ENCODE measurements at places on chromosomes 1 and 21.
A peak's percentile ranks its signal among the peaks of the same experiment; 100 is the strongest.

GRCh38 chr1:199907361-199907760, 120.1 kb upstream of the NR5A2 start:
- no peak for DNase-seq

DNA sequence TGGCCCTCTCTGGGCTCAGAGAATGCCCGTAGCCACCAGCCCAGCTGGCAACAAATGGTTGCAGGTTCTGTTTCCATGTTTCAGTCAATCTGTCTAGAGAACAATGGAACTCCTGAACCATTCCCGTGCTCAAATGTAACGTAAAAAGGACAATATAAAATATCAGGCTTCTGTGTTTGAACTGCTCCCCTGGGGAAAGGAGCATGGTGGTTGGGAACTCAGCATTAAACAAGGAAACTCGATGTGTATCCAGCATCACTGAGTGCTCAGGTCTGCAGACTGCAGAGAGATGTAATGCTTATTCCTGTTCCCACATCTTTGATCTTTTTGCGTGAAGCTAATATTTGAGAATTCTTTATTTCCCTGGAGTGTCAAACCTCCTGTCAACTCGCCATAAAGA, 326.5 kb downstream of the KIF26B start:
- no peak for DNase-seq

DNA sequence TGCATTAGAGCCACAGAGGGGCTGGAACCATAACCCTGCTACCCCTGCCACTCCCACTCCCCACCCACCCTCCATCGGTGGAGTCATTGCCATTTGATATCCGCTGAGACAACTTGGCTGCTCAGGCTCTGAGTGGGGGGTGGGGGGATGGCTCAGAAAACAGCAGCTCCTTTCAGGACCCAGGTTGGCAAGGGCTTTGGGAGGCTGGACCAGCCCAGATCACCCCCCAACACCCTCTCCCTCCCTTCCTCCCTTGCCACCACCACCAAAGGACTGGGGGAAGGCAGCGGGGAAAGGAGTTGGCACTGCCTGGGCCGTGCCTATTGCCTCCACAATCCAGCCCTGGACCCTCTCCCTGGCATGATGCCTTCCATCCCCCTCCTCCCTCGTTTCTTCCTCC, 1.7 kb downstream of the KCNJ10 start:
- no peak for DNase-seq

GRCh38 chr1:161071886-161072371, 2.2 kb upstream of the ARHGAP30 start:
- DNase-seq = peak; percentile 43

- DNase-seq = no peak
These were observed 114.3 kb upstream of the GPR52 start for GRCh38 chr1:174333437-174333836.

DNA sequence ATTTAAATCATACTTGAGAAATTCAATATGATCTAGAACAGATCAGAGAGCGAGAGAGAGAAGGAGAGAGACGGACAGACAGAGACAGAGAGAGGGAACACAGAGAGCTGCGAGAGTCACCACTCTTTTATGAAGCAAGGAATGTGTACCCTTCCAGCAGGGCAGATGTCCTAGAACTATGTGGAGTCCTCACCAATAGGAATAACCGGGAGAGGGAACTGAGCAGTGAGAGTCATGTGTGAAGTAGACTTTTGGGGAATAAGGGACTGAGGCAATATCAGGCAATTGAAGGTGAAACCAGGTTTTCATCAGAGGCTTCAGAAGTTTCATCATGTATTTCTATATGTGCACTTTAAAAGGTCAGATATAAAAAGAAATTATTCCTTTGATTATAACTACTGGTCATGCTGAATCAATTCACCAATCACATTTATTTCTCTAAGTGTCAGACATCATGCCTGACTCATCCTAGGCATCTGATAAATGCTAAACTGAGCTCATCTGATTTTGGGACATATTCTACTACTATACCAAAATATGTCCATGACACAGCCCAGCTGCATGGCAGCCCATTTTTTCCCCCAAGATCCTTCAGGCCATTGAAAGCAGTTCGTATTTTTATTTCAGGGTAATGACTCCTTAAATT, 22.4 kb downstream of the VTCN1 start:
- DNase-seq = no peak

DNA sequence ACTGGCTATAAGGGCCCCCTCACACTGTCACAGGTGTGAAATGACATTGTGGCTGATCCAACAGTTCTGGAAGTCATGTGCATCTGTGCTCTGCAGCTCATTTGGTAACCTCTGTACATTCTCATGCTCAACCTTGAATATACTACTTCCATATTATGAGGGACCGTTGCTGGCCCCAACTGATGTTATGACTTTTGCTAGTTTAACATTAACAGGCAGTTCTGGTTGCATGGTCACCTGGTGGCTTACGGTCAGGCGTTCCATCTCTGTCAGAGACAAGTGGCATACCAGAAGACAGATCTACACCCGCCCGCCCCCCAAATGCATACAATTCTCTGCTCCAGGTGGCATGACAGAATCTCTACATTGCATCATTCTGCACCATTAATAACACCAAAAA, 6.0 kb upstream of the DIP2A start:
- no peak for DNase-seq

GRCh38 chr1:202858331-202858730, 30.6 kb downstream of the RABIF start:
- no peak for DNase-seq

DNA sequence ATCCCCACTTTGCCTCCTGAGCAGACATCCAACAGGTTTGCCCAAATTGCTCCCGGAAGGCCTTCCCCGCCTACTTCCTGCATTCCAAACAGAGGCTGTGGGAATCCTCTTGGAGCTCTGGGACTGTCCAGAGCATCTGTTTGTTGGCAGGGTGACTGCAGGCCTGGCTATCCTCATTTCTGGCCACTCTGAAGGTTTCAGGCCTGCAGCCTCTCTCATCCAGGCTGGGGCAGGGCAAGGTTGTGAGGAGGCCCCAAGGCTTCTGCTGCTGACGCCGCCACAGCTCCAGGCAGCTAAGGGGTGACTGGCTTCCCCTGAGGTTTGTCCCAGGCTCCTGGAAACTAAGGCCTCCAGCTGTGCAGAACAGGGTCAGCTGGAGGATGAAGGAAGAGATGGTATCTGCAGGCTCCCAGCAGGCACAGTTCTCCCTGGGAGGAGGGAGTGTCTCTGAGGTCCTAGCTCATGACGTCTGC, 11.3 kb downstream of the CDK18 start:
- no peak for DNase-seq

GRCh38 chr1:115327270-115327669, 10.8 kb downstream of the NGF start:
- DNase-seq = no peak

GRCh38 chr1:234743791-234744611, 134.0 kb upstream of the IRF2BP2 start:
- no peak for DNase-seq

DNA sequence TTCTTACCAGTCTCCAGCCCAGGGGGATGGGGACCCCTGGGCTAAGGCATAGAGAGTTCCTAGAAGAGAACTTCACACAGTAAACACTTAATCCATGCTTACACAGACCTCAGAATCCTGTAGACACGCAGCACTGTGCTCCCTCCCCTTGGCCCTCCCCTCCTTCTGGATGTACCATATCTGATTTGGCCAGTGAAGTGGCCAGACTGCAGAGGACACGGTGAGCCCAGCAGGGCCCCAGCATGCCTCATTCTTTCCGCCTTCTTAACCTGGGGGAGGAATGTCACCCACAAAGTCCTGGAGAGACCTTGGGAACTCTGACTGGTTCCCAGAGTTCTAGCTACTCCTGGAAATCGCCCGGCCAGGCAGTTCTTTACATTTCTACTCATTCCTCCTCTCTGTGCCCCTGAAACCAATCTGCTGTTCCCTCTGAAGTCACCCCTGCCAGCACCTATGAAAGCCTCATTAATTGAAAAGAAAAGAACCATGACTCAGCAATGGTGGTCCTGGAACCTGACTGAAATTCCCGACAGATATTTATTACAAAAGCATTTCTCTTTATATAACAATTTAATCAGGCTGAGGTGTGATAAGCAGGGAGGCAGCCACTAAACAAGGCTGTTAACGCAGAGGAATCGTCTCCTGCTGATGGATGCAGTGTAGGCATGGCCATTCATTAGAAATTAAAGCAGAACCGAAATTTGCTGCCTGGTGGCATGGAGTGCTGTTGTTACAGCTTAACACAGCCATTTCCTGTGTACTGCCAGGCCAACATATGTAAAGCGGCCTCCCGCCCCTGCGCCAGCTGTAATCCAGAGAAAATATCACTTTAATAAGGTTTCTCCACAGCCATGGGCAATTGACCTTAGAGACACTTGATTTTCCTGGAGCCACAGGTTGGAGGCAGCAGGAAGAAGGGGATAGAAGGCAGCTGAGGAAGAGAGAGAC, 74.6 kb upstream of the KCND3 start:
- DNase-seq = no peak

DNA sequence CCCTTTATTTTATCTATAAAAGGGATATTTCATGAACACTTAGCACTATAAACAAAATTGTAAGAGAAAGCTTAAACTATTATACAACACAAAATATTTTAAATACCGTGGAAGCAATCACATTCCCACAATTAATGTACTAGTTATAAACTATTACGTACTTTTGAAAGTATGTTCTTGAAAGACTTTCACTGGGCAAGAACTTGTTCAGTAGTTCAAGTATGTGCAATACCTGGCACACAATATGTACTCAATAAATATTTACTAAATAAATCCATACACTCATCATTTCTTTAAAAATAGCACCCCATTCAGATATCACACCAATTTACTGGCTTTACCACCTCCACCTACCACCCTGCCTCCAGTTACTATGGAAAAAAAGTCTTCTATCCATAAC, 12.6 kb upstream of the FMO2 start:
- no peak for DNase-seq

GRCh38 chr1:202616355-202616915, 93.8 kb downstream of the SYT2 start:
- no peak for DNase-seq

GRCh38 chr21:37667380-37667779, 248.9 kb downstream of the KCNJ6 start:
- no peak for DNase-seq

- DNase-seq = no peak
These were observed 26.8 kb upstream of the CADM3 start for GRCh38 chr1:159144571-159144970.

DNA sequence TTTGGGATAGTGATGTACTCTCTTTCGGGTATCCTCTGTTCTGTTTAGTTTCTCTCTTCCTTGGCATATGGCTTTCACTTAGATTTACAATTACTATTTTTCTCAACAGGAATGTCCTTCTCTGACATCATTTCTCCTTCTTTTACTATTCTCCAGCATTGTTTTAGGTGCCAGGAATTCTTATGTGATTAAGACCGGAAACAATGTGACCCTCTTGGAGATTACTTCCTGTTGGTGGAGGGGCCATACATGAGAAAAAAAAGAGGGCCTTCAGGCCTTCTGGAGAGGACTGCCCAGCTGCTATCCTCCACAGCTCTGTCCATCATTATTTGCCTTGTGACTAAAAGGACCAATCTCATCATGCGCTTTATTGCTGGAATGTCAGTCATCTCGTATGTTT, 50.4 kb upstream of the ADAMTS5 start:
- DNase-seq = no peak

DNA sequence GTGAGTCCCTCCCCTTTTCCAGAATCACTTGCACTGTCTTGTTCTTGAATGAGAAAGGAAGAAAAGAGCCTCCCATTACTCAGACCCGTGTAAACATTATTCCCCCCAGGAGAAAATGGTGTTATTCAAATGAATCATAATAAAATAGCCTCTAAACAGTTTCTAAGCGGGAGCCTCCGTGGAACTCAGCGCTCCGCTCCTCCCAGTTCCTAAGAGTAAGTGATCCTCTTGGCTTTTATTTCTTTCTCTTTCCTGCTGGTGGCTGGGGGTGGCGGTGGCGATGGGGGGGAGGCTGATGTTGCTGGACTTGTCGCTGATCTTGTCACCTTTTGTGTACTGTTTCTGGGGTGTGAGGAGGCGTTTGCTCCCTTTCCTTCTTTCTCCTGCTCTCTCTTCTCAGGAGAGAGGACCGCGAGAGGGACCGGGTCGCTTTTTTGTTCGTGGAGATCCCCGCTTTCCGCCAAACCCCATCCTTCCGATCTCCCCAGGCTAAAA, 781 bp downstream of the PROX1 start:
- DNase-seq = no peak

DNA sequence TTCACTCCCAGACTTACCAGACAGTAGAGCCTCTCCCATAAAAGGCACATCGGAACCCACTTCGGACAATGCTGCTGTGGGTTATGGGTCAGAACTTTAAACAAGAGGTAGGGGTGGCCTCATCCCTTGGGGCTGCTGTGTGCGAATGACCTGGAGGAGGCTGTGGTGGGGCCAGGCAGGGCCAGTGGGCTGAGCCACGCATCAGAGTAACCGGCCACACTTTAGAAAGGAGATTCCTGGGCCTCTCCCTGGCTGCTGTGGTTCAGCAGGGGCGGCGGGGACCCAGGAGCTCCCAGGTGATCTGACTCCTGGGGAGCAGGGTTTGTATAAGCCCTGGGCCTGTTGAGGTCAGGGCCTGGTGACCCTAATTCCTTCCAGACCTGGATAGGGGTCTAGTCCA, 110.2 kb upstream of the C1orf174 start:
- no peak for DNase-seq

GRCh38 chr1:116760996-116761665, 6.9 kb downstream of the CD2 start:
- DNase-seq = no peak

- no peak for DNase-seq
These were observed 1.4 kb downstream of the ZBTB8A start for GRCh38 chr1:32540605-32541004.

DNA sequence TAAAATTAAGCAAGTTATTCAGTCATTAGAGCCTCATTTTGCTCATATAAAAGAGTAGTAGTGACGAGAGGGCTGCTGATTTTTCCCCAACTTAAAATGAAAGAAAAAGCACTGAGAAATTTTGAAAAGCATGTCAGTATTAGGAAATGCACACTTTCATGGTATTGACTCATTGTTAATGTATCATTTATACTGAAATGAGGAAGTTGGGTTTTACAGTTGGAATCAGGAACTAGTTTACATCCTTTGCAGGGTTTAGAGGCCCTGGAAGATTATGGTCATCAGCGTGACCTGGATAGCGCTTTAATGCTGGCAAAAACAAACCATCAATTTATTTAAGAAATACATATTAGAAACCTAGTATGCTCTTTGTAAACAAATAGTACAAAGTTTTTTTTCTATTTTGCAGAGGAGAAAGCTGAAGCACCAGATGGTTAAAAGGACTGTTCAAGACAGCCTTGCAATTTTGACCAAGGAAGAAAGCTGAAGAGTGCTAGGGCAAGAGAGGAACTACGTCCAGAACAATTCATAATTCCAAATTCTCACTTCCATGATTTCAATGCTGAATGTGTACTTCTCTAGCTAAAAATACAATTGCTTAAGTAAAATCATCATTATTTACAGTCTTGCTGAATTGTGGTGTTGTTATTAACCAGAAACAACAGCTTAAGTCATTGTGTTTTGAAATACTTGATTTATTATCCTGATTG, 94.8 kb upstream of the SGIP1 start:
- DNase-seq = no peak

Data from stimulated activated CD4-positive, alpha-beta T cell treated with anti-CD3 and anti-CD28 coated beads, Interleukin-1b, Interleukin-23, amount 100 ng/mL, for 48 hours (primary cell).